NCI-H446 (cell line): ENCODE measurements at places on chromosomes 11 and 22.

- DNase-seq, result peak; percentile 74
These were observed 22.0 kb downstream of the RHBDD3 start for GRCh38 chr22:29245626-29246385.

DNA sequence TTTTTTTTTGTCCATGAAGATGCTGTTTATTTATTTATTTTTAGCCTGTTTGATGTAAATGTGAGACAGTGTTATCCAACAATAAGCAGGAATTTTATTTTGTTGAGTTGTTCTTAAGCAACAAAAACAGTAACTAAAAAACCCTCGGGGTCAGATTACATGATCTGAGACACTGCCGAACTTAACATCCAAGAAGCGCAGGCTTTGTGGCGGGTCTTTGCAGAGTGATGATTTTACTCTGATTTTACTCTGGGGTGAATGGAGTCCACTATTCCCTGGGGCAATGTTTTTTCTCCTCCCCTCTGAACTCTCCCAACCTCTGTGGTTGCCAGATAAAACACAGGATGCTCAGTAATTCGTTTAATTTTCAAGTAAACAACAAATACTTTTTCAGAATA is 450.1 kb upstream of the B3GAT1 start:
- DNase-seq, result no peak

GRCh38 chr11:32659672-32660071 is 76.0 kb downstream of the EIF3M start:
- no peak for DNase-seq

DNA sequence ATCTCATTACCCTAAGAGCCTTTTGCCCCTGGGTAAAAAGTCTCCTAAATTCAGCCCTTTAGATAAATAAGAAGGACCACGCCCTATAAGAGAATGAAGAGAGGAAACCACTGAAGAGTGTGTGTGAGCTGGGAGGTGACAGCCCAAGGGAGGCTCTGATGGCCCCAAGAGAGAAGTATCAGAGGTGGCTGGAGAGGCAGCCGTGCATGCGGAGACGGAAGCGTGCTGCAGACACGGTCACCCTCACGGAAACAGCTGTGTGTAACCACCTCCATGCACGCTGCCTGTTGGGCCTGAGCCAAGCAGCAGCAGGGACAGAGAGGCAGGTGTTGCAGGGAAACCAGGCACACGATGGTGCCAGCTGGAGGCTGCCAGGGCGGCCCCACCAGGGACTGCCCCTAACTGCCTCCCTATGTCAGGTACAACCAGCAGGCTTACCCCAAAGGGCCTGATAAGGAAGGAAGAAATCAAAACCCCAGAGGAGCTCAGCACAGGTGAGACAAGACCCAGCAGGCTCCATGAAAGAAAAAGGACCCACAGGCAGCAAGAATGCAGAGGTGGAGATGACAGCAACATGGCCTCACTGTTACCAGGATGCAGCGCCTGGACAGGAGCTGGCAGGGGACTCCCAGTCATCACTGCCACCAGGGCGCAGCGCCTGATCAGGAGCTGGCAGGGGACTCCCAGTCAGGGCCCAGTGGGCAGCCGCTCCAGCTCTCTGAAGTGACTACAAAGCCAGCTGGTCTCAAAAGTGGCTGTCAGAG is 7.8 kb downstream of the LARGE2 start:
- no peak for DNase-seq

GRCh38 chr11:114617157-114618124 is 21.9 kb upstream of the NXPE4 start:
- DNase-seq, result no peak
